ENCODE measurements at places on chromosomes 16 and 17. TPM values are rescaled to one million over a fixed set of nuclear protein-coding genes. Genes with fewer than 3 reads are reported as not detected.

The ENO3 gene
- 4.0 TPM for total RNA-seq

The ST6GALNAC1 gene
- total RNA-seq = 0.93 TPM

- no peak for DNase-seq
Observed at GRCh38 chr17:59642565-59642964, 22.9 kb downstream of the CLTC start.

GRCh38 chr16:84589975-84590719, 27.7 kb downstream of the COTL1 start:
- DNase-seq = no peak

- no peak for DNase-seq
Observed at GRCh38 chr17:17950806-17951205, 21.4 kb downstream of the TOM1L2 start.

DNA sequence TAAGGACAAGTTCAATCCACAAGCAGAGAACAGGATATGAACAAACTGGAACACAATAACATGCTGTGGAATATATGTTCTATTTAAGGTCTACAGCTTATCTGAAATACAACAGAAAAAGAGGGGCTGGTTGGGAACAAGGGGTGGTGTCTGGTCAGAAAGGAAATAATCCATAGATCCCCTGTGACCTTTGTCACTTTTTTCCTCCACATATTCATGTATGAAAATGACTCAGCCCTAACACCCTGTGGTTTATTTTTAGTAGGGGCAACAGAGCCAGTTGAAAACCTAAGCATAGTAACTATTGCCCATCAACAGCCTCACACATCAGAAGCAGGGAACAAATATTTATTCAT, 12.3 kb upstream of the SPAG9 start:
- DNase-seq = no peak
